ENCODE measurements at places on chromosomes 12 and 14.

- DNase-seq = no peak
These were observed 59.3 kb downstream of the PHETA1 start for GRCh38 chr12:111309584-111309983.

DNA sequence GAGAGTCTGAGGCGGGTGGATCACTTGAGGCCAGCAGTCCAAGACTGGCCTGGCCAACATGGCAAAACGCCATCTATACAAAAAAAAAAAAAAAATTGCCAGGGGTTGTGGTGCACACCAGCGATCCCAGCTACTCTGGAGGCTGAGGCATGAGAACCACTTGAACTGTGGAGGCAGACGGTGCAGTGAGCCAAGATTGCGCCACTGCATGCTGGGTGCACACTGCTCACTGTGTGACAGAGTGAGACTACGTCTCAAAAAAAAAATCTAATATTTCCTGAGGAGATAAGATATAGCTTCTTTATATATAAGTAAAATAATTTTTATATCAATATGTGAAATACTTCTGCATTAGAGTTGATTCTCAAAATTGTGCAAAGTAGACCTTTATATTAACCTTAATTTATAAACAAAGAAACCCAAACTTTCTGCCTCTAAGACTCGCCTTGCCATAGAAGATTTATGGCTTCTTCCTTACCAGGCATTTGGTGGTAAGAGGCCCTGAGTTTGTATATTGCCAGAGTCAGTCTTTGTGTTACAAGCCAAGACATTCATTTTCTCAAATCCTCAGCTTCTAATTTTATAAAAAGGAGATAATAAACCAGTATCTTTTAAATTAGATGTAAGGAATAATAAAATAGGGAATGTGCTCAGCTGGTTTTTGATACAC is 1226.7 kb downstream of the FLRT2 start:
- no peak for DNase-seq

DNA sequence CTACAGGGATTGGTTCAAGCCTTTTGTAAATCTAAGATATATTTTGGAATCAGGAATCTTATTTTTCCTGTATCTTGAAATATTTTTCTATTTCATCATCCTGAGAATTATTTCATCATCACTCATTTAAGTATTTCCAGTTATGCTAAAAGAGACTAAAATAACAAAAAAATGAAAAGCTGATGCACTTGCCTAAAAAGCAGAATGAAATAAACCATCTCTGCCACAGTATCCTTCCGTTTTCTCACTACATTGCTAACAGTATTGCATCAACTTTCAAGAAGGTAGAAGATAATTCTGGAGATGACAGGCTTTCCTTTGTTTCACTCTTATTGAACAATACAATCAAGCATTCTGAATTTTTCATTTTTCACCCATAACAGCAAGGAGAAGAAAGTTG is 31.1 kb upstream of the EIF5 start:
- no peak for DNase-seq

- DNase-seq = no peak
These were observed 124.5 kb downstream of the ANO4 start for GRCh38 chr12:100919116-100919515.

- no peak for DNase-seq
These were observed 64.2 kb downstream of the SPRING1 start for GRCh38 chr12:116673681-116674111.

GRCh38 chr12:62930546-62931425 is 4.2 kb downstream of the PPM1H start:
- DNase-seq = no peak

- no peak for DNase-seq
These were observed 6.5 kb downstream of the JAG2 start for GRCh38 chr14:105161964-105162668.

GRCh38 chr12:111178181-111179081 is 190.5 kb downstream of the PHETA1 start:
- no peak for DNase-seq

DNA sequence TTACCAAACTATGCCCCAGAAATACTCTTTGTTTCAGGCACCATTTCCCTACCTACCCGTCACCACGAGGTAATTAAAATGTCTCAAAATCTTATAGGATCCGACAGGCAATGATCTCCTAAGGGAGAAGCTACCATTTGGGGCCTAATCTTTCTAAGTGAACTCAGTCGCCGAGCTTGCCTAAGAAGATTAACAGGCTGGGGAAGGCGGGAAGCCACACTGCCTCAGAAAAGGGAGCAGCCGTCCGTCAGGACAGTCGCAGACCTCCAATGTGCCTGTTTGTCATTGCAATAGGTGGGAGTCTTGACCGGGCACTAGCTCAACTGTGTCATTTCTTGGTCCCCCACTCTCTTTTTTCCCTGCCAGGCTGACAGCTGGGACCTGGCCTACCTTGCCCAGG is 4.6 kb downstream of the TTC7B start:
- DNase-seq = no peak

- DNase-seq = no peak
These were observed 1.7 kb upstream of the TNS2 start for GRCh38 chr12:53048033-53048779.

GRCh38 chr12:50055831-50056638 is 1.4 kb upstream of the ASIC1 start:
- DNase-seq = no peak

DNA sequence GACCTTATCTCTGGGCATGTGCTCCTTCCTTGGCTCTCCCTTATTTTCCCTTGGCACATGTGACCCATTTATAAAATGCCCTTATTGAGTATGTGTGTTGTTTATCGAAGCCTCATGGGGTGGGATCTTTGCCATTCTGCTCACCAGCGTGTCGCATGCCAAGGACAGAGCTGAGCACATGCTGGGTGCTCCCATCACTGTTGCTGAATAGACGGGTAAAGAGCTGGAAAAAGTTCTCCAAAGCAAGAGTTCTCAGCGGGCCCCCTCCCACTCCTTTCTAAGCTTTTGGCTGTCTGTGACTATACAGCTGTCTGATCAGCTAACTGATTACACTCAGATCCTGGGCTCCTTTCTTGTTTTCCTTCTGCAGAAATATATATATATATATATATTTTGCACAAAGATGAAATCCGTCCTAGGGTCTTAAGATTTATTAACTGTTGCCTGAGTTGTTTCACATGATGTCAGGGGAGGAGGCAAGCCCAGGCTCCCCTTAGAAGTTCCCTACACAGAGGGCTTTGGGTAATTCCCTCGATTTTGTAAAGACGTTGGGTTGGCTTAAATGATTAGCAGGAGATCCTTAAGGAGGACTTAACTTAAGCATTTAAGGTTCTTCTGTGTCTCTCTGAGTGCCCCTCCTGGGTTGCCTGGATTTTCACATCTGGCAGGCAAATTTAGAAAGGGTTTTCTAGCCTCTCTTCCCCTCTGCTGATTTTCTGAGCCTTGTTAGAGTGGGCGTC is 71.6 kb downstream of the TMEM132C start:
- no peak for DNase-seq

DNA sequence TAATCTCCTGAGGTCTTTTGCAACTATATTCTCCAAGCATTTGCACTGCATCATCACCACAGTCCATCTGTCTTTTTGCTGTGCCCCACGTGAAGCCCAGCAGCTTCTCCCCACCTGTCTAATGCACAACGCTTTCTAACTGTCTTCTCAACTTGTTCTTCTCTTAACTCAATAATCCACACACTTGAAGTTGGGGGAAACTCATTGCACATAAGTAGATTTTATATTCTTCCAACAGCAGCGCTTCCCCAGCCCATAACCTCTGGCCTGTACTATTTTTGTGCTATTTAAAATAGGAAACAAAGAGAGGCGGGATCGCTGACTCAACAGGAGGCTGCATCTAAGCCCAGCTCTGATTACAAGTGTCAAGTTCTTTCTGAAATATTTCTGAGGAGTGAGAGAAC is 226.7 kb downstream of the GXYLT1 start:
- no peak for DNase-seq

- no peak for DNase-seq
These were observed 31.1 kb downstream of the PITPNM2 start for GRCh38 chr12:123119808-123120207.

GRCh38 chr12:42741771-42742510 is 152.4 kb upstream of the PRICKLE1 start:
- no peak for DNase-seq

- no peak for DNase-seq
These were observed 591.0 kb upstream of the TMEM132C start for GRCh38 chr12:127675936-127676335.

GRCh38 chr14:21071225-21072030 is 1.3 kb downstream of the ARHGEF40 start:
- DNase-seq = peak; percentile 60

DNA sequence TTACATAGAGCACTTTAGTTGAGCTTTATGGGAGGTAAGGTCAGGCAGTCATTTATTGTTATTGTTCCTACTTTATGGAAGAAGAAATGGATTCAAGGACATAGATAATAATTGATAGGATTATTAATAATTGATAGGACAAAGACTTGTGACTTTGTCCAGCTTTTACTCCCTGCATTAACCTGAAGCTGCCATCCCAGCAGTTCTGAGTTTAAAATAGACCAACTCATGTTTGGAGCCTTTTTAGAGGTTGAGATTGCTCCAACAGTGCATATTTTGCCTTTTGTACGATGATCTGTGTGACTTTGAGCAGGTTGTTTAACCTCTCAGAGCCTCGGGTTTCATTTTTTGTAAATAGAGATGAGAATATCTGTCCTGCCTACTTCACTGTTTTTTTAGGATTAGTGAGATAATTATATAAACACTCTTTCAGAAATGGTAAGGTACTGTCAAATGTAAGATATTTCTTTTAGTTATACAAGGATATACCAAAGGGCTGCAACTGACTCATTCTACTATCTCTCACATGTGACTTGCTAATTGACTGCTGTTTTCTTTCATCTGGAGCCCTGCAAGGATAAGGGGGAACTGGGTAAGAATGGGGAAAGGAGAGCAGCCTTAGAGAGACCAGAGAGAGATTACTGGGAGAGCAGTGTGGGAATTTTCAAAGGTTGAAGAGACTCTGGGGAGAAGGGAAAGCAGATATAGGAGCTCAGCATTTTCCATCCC is 15.3 kb downstream of the WDR20 start:
- DNase-seq = no peak

DNA sequence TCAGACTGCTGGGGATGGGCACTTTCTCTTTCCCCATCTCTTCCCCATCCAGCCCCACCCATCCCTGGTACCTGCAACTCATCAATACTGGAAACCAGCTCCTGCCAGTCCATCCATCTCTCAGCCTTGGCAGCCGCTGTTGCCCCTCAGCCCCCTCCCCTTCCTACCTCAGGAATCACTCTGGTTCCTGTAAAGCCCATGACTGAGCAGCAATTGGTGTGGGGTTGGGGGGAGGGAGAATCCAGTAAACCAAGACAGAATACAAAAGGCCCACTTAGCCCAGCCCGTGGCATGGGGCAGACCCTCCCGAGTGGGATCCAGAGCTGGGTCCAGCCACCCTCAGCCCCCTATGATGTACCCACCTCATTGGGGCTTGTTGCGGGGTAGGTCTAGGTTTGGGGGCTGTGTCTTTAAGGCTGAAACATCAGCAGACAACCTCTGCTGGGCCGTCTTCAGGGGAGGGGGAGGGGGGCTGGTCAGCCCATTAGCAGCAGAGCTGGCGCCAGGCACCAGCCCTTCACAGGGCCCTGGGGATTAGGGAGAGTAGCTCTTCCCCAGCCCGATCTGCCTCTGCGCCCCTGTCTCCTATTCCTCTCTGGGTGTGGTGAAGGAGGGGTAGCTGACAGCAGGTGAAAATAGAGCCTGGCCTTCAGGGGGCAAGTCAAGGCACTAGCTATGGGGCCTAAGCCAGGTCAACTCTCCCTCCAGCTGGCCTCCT is 702 bp upstream of the PRPH start:
- DNase-seq = no peak

DNA sequence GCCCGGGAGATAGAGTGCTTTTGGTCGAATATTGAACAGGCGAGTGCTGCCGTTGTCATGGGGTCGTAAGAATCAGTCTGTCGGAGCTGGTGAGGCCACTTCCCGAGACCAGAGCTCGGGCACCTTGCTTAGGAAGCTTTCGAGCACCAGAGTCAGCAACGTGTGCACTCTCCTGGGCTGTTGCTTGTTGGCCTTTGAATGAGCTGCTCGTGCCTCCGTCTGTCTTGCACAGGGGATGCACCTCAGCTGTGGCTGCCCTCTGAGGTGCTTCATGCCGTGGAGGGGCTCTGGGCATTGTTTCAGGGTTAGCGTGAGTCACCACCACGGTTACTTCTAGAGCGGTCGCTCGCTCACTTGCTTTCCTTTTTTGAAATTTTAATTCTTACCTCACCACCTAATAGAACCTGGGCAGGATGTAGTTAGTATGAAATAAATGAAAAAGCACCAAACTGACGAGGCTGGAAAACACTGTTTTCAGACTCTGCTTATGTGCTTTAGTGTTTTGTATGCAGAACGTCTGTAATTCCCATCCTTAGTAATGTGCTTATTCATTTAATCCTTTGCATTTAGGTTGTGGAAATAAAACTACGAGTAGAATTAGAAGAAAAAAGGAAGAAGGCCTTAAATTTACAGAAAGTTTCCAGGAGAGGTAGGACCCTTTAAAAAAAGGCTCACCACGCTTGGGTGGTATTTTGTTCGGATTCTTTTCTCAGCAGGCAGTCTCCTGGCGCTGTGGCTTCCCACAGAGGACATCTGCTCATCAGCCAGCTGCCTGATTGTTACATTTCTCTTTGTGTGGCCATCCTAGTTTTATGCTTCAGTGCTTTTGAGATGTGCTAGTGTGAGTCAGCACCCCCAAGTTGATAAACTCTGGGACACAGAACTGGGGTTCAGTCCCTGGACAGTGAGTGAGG is 40.6 kb downstream of the EP400 start:
- no peak for DNase-seq

- no peak for DNase-seq
These were observed 31.1 kb downstream of the SYNE3 start for GRCh38 chr14:95485222-95485819.

GRCh38 chr12:117555889-117556288 is 194.5 kb upstream of the NOS1 start:
- no peak for DNase-seq

DNA sequence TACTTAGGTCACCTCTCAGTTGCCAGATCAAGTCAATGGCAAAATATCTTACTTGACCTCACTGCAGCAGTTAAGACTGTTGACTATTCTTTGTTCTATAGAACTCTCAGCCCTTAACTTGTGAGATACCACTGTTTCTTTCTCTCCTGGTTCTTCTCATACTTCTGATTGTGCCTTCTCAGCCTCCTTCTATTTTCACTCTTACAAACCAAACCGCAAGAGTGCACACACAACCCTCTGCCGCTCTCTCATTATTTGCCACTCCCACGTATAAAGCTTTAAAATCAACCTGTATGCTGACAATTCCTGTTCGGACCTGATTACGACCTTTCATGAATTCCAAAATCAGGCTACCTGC is 4.5 kb downstream of the E2F7 start:
- DNase-seq = no peak

GRCh38 chr12:112887550-112887949 is 19.2 kb upstream of the OAS1 start:
- no peak for DNase-seq

- DNase-seq = no peak
These were observed 539.6 kb downstream of the VRK1 start for GRCh38 chr14:97336816-97337215.

Measured in epithelial cell of prostate (primary cell).